Endothelial cell (in vitro differentiated cells): ENCODE measurements at places on chromosomes 5 and 9. TPM values are rescaled to one million over a fixed set of nuclear protein-coding genes. Genes with fewer than 3 reads are reported as not detected.
A peak's percentile ranks its signal among the peaks of the same experiment; 100 is the strongest.

DNA sequence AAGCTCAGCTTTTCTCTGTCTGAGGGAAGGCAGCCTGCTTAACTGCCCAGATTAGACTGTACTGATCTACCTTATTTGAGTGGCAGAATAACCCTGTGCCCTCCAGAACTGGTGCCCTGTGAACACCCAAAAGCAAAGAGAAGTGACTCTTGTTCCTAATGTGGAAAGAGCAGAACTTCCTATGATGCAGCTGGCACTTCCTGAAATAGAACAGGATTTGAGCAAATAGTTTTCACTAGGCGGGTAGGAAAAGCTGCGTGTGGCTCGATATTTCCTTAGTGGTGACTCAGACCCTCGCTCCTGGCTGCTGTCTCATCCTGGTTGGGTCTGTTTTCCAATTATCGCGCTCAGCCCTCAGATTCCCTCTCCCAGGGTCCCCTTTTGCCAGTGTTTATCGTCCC lies 89.9 kb downstream of the SH3TC2 start:
- DNase-seq: peak; percentile 27

- DNase-seq: no peak
Measured at GRCh38 chr5:8905021-8905420, 640.9 kb downstream of the SEMA5A start.

FOXD4 gene
- 0.49 TPM for total RNA-seq

BAAT gene
- total RNA-seq: not detected

- DNase-seq: peak; percentile 20
Measured at GRCh38 chr5:157574456-157575380, 857 bp downstream of the ADAM19 start.
